ENCODE measurements at places on chromosomes 3 and 15. TPM values are rescaled to one million over a fixed set of nuclear protein-coding genes. Genes with fewer than 3 reads are reported as not detected.

The GABRB3 gene
- total RNA-seq = not detected

The GNB5 gene
- total RNA-seq = 15.4 TPM

The TTLL13 gene
- 0.06 TPM for total RNA-seq

The GCNT3 gene
- total RNA-seq = not detected

The BCHE gene
- total RNA-seq = 24.3 TPM

The FES gene
- total RNA-seq = 97.1 TPM

The SLC12A1 gene
- not detected for total RNA-seq

The CACNA2D2 gene
- 0.06 TPM for total RNA-seq

The BFSP2 gene
- not detected for total RNA-seq

The AP4E1 gene
- total RNA-seq = 12.7 TPM
